ENCODE measurements at places on chromosomes 4 and X.
A peak's percentile ranks its signal among the peaks of the same experiment; 100 is the strongest.

DNA sequence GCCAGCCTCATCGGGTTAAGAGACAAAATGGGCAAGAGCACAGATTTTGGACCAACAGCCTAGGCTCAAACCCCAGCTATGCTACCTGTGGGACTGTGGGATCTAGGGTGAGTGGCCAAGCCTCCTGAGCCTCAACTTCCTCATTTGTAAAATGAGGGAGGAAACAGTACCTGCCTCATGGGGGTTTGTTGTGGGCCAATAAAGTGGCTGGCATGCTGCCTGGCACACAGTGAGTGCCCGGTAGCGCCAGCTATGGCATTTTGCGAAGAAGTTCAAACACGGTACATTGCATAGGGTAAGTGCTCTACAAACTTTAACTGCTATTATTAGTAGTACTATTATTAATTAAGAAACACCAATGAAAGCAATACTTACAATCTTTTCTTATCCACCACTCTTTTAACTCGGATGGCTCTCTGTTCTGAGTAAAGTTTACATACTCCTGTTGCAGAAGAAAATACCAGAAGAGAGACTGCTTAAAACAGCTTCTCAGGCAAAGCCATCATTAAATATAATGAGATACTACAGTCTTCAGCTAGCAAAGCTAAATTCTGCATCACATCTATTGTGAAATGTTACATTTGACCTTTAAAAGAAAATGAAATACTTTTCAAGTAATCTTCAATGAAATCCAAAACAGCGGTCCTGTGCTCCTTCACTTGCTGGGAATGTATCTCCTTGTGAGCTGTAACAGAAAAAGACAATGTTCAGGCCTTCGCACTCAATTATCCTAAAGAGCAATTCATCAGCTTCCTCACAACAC is 70.1 kb downstream of the NSG1 start:
- DNase-seq, result no peak

- peak; percentile 39 for DNase-seq
Measured at GRCh38 chr4:86895692-86896488, 3.7 kb upstream of the C4orf36 start.

DNA sequence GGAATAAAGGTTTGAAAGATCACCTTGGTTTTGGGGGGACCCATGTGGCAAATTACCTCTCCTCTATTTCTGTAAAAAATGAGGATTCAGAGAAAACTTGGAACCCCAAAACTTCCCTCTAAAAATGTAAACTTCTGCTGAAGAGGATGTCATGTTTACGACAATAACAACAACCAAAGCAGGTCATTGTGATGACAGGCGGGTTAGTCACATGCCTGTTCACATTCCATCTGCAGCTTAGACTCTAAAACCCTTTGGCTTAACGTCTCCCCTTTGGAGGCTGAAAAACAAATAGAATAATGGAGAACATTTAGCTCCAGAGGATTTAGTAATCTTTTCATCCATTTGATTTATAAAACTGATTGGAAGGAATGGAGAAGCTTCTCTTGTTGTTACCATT is 75.0 kb upstream of the FAM9C start:
- DNase-seq, result no peak

GRCh38 chr4:121107507-121107906 is 35.2 kb upstream of the NDNF start:
- no peak for DNase-seq

- DNase-seq, result no peak
Measured at GRCh38 chr4:101019941-101020401, 327.4 kb downstream of the PPP3CA start.

DNA sequence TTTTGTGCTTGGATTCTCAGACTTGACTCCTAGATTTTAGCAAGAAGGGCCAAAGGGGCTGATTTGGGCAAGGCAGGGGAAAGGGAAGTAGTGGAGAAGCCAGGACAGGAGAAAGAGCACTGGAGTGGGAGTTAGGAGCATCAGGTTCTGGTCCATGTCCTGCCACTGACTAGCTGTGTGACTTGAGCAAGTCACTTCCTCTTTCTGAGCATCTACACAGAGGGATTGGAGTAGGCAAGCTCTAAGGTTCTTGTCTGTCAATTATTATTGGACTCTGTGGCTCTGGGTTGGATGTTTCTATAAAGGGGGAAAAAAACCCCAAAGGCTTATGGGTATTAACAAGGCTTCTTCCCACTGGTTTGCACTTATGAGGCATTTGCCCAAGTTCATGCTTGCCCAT is 24.4 kb downstream of the PLAC1 start:
- no peak for DNase-seq

DNA sequence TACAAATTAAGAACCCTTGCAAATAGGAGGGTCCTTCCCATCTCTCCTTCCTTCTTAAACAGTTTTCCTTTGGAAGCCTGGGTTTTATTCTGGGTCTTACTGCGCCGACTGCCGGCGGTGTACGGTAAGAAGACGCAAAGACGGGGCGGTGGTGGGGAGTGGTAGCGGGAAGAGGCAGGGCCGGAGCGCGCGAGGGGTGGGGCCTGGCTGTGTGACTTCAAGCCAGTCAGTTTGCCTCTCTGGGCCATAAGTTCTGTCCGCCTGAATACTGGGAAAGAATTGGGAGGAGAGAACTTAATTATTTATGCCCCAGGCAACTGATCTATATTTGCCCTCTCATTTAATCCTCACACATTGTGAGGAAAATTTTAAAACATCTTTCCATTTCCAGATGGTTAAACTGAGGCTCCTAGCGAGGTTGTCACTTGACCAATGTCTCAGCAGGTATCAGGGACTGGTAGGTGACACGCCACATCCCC is 726 bp upstream of the KANTR start:
- DNase-seq, result peak; percentile 85
